ENCODE measurements at places on chromosomes 1 and 21. TPM values are rescaled to one million over a fixed set of nuclear protein-coding genes. Genes with fewer than 3 reads are reported as not detected.
A peak's percentile ranks its signal among the peaks of the same experiment; 100 is the strongest.

DNA sequence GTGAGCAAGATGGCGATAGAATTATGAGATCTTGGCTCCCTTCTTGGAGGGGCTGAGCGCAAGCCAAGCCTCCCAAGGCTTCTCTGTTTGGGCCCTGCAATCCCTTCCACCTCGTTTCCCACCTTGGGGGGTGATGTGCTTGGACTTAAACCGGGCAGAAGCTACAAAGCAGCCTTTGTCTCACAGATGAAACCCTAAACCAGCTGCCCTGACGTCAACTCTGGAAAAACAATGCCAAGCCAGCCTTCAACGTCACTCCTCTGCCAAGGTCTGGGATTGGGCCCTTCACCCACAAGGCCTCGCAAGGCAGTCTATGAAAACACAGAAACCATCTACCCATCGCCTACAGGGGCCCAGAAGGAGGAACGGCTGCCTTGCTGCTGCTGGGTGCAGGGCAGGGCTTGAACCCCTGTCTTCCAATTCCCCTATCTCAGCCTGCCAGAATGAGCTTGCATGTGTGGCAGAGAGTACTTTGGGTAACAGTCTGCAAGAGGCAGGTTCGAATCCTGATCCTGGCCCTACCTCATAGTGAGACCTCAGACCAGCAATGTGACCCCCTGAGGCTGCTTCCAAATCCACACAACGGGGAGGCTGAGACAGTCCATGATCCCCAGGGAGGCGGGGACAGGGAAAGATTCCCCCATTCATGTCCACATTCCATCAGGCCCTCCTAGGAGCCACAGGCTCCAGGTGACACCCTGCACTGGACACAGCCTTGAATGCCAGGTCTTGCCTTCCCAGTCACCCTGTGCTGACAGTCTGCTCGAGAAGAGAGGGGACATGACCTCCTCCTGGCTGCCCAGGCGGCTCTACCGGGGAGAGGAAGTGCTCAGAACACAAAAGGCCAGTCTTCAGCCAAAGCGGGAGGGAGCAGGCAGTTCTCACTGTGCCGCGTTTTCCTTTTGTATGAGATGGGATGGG is 15.0 kb downstream of the IFFO2 start:
- peak; percentile 71 for DNase-seq

- peak; percentile 100 for DNase-seq
Observed at GRCh38 chr1:114346480-114347029, 164.4 kb downstream of the TRIM33 start.

DNA sequence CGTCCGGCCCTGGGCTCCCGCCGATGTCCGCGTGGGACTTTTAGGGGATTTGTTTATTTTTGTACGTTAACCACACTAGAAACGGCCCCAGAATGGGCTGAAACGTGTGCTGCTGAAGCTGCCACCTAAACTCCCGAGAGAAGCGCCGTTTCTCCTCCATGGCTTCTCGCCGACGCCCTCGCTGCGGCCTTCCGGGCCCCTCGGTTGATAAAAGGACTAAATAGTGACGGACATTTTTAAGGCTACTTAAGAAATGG is 678 bp upstream of the PTTG1IP start:
- DNase-seq: no peak

DNA sequence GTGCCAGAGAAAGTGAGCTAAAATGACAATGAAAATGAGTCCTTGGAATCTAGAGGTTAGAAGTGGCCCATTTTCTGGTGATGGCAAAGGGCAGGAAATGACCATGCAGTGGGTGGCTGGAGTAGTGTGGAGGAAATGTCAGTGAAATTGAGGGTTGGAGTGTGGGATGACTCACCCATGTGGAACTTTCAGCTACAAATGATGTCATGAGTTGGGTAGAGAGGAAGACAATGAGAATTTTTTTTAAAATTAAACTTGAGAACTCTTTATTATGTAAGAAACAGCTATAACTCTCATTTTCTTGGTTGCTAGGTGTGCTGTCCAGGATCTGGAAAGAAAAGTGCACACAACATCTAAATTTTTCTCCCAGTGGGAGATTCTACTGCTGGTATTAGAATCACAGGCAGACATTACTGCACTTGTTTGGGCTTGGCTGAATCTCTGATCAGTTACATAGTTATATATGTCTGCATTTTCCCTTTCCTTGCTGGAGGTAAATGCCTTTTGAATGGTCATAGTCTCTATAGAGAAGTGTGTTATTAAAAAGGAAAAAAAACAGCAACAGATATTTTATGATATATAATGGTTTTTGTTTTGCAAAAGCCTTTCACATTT is 56.8 kb upstream of the GNG12 start:
- DNase-seq: no peak

DNA sequence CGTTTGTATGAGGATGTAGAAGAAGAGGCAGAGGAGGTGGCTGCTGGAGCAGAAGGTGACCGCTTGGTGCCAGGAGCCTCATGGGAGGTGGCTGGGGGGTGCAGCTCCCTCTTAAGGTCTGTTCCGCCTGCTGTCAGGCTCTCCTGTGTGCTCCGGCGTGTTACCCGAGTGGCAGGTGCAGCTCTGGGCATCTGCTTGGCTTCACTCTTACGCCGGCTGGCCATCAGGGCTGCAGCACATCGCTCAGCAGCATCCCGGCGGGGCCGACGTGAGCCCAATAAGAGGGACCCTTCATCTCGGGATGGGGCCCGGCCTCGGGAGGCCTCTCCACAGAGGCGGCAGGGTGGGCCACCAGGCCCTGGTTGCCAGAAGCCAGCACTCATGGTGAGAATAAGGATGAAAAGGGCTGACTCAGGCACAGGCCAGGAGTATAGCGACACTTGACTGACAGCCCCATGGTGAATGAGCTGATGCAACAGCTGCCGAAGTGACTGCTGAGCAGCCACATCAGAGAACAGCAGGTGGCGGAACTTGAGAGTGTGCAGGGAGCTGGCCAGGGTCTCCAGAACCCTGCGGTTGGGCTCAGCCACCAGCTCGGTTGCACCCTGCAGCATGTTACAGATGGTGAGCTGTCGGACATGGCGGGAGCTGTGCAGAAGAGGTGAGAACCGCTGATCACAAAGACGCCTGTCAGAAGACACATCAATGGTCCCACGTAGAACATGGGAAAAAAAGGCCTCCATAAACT is 17.5 kb downstream of the LRRC41 start:
- no peak for DNase-seq

GRCh38 chr1:20189664-20190063 is 3.3 kb upstream of the PLA2G2C start:
- DNase-seq: no peak

GRCh38 chr1:149916193-149916897 is 1.3 kb downstream of the SV2A start:
- no peak for DNase-seq

DNA sequence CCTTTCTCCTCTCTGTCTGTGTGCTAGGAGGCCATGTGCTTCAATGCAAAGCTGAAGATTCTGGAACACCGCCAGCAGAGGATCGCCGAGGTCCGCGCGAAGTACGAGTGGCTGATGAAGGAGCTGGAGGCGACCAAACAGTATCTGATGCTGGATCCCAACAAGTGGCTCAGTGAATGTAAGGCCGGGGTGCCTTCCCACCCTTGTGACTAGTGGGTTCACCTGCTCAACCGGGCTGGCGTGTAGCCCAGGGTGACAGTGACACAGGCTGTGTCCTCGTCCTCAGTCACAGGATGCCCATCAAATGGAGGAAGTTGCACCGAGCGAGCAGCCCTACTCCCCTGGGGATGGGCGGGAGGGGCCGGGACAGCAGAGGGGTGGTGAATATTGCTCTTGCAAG is 544.1 kb downstream of the KIF26B start:
- peak; percentile 89 for DNase-seq

DNA sequence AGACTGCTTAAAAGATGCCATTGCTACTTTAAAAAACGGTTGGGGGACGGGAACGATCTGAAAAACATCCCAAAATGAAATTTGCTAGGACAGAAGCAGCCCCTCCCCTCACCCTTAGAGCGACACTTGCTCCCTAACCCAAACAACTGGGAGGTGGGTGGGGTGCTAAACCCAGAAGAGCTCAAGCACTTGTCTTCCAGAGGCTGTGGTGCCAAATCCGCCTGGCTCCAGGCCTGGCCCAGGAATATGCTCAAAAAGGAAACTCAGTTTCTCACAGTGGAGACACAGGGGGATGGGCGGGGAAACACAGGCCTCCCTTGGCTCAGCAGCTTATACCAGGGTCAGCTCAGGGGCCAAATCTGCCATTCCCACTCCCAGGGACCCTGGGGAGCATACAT is 644 bp upstream of the PBXIP1 start:
- peak; percentile 75 for DNase-seq

- no peak for DNase-seq
Observed at GRCh38 chr1:162913345-162913744, 52.4 kb upstream of the CCDC190 start.

DNA sequence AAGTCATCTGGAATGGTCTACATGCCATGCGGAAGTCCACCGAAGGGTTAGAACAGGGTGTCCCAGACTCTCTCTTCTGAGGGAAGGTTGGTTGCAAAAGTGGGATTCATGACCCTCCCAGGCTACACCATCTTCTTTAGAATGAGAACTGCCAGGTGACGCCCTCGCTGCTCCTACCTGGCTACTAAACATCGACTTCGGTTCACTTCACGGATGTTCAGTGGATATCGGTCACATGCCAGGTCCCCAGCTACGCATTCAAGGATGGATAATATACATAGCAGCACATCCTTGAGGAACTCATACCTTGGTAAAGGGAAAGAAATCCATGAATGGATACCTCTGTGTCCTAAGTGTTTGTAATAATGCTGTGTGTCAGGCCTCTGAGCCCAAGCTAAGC is 3.3 kb upstream of the OPTC start:
- no peak for DNase-seq

DNA sequence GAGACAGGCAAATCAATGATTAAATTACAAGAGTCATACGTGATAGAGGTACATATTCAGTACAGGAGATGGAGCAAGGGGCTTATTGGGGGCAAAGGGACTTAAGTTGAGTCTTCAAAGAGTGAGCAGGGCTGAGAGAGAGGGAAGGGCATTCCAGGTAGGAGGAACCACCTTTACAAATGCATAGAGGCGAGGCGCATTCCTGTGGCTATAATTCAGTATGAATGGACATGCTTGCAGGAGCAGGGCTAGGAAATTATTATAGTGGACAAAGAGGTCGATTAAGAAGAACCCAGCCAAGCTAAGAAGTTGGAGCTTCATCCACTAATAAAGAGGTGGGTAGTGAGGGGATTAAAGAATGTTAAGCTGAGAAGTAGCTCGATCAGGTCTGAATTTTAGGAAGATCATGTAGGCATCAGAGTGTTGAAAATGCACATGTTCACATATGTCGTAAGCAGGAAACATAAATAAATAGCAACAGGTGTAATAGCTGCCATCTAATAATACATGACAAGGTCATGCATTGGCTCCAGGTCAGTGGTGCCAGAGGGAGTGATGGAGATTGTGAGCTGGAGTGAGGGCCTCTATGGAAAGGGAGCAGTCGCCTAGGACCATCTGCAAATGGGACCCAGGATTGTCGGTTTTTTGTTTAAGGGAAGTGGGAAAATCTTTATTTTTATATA is 12.0 kb upstream of the HNRNPU start:
- no peak for DNase-seq

GRCh38 chr1:103170609-103171008 is 62.3 kb upstream of the COL11A1 start:
- DNase-seq: no peak

DNA sequence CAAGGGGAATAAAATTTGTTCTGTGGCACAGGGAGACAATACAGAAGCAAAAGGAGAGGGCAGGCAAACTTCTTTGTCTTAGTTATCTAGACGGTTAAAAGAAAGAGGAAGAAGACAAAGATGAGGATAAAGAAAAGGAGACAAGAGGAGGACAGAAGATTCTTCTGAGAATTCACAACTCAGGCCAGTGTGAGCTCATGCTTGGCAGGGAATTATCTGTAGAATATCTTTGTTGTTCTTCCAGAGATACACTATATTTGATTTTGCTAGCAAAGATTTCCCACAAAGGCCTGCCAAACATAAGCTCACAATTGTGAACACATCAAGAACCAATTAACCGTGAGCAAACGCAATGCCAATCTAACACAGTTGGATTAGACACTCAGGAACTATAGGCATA is 21.4 kb downstream of the SLC16A1 start:
- no peak for DNase-seq

GRCh38 chr1:200336901-200337391 is 72.9 kb downstream of the ZNF281 start:
- DNase-seq: no peak

GRCh38 chr1:186654741-186655140 is 25.5 kb downstream of the PTGS2 start:
- no peak for DNase-seq

GRCh38 chr1:237045278-237046016 is 3.5 kb downstream of the RYR2 start:
- no peak for DNase-seq

The TSPEAR gene
- not detected for total RNA-seq

The HSD3B2 gene
- not detected for total RNA-seq

The OR6K3 gene
- total RNA-seq: 0.67 TPM

The DNAJB4 gene
- 39.9 TPM for total RNA-seq

The MSH4 gene
- total RNA-seq: 0.60 TPM

The RSPH1 gene
- total RNA-seq: 0.33 TPM

The FAM72A gene
- 4.6 TPM for total RNA-seq

The REN gene
- total RNA-seq: not detected

Measured in spleen (tissue), 13 donors.